ENCODE measurements at places on chromosomes 3 and 15.

DNA sequence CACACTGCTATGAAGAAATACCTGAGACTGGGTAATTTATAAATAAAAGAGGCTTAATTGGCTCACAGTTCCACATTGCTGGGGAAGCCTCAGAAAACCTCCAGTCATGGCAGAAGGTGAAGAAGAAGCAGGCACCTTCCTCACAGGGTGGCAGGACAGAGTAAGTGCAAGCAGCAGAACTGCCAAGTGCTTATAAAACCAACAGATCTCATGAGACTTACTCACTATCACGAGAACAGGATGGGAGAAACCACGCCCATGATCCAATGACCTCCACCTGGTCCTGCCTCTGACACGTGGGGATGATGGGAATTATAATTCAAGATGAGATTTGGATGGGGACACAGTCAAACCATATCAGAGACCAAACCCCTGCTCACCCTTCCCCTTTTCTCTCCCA lies 75.0 kb downstream of the TRIM69 start:
- no peak for DNase-seq

DNA sequence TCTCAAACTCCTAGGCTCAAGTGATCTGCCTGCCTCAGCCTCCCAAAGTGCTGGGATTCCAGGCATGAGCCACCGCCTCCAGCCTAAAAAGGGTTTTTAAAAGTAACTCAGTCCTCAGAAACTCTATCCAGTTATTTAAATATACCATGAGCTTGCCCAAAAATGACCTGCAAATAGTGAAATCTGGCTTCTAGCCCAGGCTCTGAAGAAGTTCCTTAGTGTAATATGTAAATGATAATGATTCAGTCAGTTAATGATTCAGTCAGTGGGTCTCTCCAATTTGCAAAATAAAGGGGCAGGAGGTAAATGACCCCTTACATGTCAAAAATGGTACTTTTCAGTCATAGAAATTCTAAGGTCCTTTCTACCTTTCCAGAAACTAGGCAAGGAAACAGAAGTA lies 28.8 kb downstream of the LRRC2 start:
- DNase-seq: no peak

DNA sequence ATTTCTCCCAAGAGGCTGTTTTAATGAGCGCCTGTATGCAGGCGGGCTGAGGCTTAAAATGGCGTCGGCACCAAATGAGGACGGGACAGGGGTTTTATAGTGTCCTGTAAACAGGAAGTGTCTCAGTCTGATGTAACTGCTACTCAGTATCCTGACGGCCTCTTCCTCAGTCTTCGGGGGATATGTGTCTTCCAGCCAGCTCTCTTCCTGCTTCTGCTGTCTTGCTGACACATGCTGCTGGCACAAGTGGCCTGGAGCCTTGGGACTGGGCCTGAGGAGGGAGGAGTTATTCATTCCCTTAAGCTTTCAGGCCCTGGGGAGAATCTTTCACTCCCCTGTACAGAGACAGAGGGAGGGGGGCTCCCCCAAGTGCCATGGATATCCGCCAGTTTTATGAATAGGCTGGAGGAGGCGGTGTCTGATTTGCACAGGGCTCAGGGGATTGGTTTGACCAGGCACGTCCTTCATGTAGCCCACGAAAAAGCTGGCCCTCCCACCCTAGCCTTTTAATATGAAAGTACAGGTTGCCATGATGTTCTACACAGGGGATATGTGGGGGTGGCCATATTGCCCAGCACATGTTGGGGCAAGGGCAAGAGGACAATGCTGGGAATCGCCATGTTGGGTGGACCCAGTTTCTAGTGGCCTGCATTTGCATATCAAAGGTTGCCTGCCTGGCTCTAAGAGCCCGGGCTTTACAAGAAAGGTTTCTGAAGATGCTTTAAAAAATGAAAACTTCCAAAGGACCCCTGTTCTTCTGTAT lies 19.9 kb downstream of the NDUFB4 start:
- DNase-seq: peak; percentile 88

DNA sequence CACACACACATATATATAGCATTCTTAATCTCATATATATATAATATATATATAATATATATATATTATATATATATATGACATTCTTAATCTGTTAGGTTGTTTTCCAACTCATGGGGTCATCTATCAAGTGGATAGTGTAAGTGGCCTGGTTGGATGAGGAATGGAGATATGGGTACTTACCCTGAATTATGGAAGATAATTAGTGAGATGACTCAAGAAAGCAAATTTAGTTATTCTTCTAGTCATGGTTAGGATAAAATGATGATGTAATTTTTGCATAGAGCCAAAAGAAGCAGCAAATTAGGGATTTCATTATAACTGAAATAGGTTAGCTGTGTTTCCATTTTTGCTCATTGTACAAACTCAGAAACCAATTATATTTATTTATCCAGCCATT lies 448.2 kb downstream of the LPP start:
- no peak for DNase-seq

- DNase-seq: no peak
Observed at GRCh38 chr15:67794832-67795574, 30.3 kb upstream of the SKOR1 start.

All from GM04504 (cell line).